ENCODE measurements at places on chromosomes 2 and 18.

DNA sequence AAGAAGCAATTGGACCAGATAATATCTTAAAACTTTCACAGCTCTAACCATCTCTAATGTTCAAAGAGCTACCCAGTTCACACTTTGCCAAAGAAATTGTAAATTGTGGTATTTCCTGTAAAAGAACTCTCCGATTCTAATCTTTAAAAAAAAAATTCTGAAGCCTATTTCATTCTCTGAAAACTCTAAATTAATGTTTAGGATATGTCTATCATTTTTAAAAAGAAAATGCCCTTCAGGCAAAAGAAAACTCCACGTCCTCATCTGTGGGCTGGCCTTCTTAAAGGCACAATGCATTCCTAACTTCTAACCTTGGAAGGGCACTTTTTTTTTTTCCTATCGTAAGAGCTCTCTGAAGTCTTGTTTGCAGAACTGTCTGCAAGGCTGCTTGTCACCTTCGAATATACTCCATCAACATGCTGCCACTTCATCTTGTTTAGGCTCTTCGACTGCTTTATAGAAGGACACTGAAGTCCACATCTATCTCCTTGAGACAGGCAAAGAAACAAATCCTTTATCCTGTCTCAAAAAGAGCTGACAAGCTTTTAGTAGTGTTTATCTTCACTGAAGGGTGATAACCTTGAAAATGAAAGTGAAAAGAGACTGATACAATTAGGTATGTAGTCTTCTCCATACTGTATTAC, 124.3 kb upstream of the SLC39A10 start:
- DNase-seq: no peak

DNA sequence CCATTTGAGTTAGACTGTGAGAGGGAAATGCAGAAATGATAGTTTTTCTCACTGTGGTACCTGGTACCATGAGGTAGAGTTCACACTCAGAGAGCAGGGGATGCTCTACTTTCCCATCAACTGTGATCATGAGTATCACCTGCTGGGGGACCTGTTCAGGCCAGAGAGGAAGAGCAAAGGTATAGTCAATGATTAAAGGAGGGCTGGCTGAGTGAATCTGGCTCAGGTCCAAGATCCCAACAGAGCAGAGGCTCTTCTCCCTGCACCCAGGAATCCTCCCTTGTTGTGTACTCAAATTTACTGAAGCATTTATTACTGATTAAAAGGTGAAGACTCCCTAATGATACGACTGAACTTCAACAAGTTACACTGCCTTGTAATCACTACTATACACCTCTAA, 104.6 kb upstream of the CHRNA1 start:
- no peak for DNase-seq

DNA sequence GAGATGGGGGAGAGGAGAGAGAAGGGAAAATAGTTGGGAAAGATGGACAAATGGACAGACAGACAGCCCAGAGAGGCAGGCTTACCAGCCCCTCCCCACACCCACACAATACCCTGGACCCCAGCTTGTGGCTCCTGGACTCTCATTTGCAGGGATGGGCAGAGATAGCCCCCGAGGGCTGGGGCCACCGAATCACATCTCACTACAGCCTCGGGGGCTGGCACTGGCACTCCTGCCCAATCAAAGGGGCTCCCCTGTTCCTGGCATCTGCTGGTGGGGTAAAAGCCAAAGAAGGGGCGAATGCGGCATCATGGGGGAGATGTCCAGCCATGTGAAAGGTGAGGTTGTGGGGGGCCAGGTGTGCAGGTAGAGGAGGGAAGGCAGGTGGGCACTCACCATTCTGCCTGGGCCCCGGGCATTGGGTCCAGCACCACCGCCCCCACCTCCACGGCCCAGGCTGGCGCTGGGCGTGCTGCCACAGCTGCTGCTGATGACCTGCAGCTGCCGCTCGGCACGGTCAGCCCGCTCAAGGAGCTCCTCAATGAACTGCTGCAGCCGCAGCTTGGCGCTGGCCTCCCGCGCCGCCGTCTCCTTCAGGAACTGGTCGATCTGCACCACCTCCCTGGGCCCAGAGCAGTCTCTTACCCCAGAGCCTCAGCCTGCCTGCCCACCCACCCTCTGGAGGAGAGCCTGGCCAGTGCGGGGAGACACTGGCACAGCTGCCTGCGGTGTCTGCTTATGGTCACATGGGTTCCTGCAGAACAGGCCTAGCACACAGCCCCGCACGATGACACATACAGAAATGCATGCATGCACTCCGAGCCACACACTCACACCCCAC, 18.0 kb downstream of the FBXO41 start:
- DNase-seq: no peak

GRCh38 chr18:26133652-26134051, at the start of gene PSMA8:
Gene PSMA8 (plus strand): TSS chr18:26133869. CDS start chr18:26133966, 97 bp downstream.
- DNase-seq: no peak

DNA sequence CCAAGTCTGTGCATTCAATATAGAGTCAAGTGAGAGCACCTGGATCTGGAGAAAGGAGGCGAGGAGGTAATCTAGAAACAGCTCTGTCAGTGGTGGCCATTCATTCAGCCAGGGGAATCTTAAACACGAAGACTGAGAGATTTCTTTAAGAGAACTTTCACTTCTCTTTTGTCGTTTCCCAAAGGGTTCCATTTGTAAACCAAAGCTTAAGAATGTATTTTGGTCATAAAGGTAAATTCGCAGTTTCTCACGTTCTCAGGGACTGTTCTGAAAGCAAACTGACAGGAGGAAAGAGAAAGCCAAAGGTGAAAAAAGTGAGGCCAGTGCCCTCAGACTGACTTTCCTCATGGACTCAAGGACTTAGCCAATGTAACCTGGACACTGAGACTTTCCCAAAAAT, 513.5 kb downstream of the CMPK2 start:
- no peak for DNase-seq

DNA sequence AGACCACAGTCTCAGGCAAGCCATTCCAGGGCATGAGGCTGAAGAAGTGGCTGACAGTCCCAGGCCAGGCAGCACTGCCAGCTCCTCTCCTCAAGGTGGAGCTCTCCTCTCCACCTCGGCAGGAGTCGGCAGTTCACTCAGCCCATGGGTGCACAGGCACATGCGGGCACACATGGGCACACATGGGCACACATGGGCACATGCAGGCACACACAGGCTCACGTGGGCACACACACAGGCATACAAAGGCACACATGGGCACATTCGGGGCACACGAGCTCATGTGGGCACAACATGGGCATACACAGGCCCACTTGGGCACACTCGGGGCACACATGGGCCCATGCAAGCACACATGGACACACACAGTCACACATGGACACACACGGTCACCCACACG, 65.3 kb upstream of the TAF1B start:
- no peak for DNase-seq

DNA sequence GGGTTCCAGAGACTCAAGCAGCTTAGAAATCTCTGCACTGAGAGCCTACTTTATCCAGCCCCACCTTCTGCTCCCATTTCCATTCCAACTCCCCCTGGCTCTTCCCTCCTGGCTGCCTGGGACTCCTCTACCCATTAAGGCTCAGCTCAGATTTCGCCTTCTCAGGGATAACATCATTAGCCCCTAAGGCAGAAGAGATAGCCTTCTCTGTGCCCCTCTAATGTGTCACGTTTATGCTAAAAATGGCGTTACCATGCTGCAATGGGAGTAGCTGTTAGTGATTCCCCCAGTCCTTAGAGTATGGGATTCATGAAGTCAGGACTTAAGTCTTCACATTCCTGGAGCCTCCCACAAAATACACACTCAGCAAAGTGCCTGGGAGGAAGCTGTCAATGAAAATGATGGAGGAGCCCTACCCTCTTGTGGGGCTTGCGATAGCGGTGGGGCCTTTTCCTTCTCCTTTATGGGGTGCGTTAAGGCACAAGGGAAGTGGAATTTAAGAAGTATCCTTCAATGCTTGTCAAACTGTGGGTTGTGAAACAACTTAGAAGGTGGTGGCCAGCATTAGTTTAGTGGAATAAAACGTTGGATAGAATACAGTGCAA, 144.7 kb upstream of the COPS8 start:
- no peak for DNase-seq

DNA sequence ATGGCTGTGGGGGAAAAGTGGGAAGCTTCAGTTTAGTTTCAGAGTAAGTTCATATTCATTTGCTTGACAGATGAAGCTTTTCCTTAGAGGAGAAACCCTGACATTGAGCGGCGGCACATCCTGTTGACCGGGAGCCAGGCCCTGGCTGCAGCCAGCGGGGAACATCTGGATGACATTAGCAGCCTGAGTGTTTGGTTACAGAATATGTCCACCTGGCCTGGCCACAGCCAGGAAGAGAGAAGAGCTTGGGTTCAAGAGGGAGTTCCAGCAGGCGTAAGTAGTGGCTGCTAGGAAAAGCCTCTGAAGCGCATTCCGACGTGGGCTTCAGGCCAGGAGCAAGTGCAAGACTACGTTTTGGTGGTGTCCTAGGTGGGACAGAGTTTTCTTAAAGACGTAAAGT, 144.9 kb upstream of the MYCN start:
- DNase-seq: no peak
